Cardiac fibroblast (primary cell): ENCODE measurements at places on chromosomes 16 and 17.

DNA sequence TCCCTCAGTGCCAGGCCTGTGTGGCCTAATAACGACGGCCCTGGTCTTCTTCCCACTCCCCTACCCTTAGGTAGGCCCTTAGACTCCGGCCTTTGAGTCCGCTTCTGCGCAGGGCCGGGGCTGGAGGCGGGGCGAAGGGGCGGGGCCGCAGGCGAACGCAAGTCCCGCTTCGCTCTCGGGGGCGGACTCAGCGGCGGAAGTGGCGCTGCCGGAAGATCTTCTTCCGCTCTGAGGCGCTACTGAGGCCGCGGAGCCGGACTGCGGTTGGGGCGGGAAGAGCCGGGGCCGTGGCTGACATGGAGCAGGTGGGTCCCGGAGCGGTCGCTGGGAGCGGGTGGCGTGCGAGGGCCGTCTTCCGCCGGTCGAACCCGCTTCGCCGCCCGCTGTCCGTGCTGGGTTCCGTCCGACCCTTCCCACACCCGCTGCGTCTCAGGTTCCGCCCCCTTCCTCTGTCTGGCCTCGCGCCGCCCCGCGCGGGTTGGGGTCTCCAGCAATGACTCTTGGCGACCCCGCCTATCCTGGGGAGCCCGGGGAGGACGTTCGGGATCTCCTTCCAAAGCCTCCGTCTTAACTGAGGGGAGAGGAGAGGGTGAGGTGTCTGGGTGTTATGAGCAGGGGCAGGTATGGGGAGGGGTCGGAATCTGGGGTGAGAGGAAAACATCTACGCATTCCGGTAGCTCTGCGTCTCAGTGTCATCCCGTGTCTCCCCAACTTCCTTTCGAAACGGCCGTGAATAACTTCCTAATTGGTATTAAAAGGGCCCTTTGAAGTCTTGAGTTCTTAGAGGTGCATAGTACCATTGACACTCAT lies at the start of gene STARD3:
STARD3 (plus strand) TSS at position 218 of the 810 bp plus-strand sequence. CDS start 16,388 bp downstream, outside the sequence.
- DNase-seq, result peak; percentile 92

DNA sequence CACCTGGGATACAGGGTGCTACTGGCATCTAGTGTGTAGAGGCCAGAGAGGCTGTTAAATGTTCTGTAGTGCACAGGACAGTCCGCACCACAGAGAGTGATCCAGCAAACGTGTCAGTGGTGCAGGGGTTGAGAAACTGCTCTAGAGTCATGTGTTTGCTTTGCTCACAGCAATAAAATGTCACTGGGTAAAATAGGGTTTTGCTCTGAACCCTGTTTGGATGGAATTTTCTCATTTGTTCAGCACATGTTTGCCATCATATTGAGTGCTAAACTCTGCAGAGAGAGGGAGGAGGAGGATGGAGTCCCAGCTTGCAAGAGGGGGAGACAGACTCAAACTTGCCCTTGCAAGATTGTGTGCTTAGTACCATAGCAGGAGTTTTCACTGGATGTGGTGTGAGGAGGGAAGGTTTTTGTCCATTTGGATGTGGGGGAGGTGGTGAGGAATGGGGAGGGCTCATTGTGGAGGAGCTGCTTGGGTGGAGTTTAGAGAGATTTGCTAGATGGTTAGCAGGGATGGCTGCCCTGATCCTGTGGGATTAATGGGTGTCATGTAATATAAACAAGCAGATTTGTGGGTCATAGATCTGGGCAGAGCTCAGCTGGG lies 11.8 kb downstream of the PLCG2 start:
- DNase-seq, result no peak

DNA sequence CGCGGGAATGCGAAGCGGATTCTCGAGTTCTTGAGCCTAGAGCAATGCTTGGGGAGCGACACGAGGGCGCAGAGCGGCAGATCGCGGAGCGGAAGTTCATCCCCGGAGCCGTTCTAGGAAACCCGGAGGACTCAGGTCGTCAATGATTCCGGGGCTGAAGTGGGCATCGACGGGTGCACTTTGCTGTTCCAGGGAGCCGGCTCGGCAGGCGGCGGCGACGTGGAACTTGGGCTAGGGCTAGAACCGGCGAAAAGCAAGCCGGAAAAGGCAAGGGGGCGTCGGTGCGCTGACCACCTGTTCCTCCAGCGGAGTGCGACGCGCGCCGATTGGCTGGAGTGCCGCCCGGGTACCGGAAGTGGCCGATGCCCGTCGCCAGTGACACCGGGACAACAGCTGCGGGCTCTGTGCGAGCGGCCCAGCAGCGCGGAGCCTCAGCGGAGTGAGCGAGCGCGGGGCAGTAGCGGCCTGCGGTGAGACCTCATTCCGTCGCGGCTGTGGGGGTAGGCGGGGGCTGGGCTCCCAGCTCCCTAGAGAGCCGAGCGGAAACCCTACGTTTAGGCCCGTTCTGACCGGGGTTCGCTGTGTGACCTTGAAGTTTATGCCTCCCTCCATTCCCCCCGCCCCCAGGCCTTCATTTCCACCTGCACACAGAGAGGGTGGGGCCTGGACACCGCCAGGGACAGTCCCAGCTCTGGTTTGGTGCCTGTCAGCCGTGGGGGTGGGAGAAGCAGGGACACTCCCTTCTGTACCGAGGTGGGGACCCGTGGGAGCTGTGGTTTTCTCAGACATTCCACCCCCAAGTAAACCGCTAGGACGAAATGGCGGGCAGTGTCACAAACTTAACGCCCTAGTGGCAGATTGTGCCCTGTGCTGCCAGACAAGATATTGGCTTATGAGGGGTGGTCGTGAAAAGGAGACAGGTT lies at the start of gene ZFP3:
ZFP3 (plus strand) TSS at position 362 of the 923 bp plus-strand sequence. CDS start 13,038 bp downstream, outside the sequence.
- DNase-seq, result peak; percentile 83

- DNase-seq, result peak; percentile 33
These were observed 94.5 kb downstream of the PCTP start for GRCh38 chr17:55845385-55845784.

GRCh38 chr16:27088216-27088615 lies 21.5 kb downstream of the C16orf82 start:
- no peak for DNase-seq

DNA sequence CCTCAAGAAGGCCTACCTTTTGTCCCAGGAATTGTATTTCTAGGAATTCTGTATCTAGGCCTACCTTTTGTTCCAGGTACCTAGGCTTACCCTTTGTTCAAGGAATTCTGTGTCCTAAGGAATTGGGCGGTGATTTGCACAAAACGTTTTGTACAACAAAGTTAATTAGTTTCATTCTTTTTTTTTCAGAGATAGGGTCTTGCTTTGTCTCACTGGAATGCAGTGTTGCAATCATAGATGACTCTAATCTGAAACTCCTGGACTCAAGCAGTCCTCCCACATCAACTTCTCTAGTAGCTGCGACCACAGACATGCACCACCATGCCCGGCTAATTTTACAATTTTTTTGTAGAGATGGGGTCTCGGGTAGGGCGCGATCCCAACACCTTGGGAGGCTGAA lies 7.0 kb downstream of the CDR2L start:
- DNase-seq, result peak; percentile 69

DNA sequence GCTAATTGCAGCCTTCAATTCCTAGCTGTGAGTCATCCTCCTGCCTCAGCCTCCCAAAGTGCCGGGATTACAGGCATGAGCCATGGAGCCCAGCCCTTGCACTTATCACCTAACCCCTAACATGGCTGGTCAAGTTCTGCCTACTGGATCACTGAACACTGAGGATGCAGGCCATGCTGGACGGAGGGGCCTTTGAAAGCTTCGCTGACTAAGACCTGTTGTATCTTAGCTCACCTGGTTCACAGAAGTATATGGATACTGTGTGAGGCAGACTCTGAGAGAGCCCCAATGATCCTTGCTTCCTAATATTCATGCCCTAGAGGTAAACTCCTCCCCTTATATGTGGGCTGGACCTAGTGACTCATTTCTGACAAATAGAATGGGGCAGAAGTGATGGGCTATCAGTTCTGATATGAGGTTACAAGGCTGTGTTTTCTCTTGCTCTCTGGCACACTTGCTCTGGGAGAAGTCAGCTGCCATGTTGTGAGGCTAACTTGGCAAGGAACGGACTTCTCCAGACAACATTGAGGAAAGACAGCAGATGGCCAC lies 11.7 kb upstream of the TMIGD1 start:
- DNase-seq, result no peak

DNA sequence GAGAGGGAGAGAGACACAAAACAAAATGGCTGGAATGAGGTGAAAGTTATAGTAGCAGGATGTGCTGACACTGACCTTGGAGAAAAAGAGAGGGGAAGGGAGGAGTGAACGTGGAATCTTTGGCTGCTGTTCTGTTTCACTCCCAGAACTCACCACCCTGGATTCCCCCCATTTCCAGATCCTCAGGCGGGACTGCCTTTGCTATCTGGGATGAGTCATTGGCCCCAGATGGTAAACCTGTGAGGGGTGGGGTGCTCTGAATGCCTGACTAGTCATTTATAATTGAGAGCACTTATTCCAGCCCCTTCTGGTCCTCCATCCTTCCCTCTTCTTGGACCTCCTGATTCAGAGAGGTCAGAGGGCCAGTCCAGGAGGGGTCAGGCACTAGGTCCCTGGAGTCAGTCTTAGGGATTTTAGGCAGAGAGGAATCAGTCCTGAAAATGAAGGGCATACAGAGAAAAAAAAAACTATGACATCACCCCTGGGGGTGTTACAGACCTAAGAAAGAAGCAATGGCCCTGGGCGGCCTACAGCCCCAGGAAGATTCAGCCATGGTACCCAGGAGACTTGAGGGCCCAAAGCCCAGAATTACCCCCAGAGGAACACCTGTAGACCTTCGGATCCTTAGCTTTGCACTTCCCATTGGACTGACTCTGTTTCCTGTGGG lies 2.2 kb upstream of the ZG16 start:
- DNase-seq, result peak; percentile 38

DNA sequence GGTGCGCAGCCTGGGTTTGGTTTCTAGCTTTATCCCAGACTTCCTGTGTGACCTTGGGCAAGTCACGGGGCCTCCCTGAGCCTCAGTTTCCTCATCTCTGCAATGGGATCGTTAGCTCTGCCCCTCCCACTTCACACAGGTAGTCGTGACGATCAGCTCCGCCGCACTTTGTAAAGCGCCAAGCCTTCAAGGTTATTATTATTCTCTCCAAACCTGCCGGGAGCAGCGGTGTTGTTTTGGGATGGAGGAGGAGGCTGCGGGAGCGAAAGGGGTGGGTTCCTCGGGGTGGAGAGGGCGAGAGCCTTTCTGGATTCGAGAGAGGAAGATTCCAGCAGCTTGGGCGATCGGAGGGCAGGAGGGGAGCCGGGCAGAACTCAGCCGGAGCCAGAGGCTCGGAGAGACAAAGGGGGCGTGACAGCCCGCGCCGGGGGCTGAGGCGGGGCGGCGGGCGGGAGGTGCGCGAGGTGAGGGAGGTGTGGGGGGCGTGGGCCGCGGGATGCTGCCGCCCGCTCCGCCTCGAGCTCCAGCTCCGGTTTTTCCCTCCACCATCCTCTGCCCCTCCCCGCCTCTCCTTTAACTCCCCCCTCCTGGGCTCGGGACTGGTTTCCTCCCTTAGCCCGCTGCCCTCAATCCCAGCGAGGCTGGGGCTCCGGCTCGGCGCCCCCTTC lies at the start of gene EFNB3:
EFNB3 (plus strand) TSS at position 602 of the 668 bp plus-strand sequence. CDS start 397 bp downstream, outside the sequence.
- DNase-seq, result peak; percentile 61

GRCh38 chr16:67807148-67807682 lies 526 bp downstream of the TSNAXIP1 start:
- DNase-seq, result no peak

DNA sequence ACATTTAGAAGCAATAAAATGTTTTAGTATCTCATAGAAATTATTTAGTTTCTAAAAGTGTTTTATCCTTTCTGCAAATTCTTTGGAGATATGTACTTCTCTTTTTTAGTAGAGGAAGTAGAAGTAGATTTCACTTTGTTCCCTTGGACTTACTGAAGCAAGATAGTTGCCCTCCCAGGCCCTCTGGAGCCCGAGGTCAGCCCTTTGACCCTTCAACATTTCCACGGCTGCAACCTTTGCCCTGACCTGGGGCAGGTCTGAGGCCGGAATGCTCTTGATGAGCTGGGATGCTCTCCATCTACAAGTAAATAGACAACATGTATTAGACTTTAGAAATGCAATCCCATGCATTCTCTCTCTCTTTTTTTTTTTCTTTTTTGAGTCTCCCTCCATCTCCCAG lies 167.5 kb downstream of the CDK5R1 start:
- DNase-seq, result no peak

DNA sequence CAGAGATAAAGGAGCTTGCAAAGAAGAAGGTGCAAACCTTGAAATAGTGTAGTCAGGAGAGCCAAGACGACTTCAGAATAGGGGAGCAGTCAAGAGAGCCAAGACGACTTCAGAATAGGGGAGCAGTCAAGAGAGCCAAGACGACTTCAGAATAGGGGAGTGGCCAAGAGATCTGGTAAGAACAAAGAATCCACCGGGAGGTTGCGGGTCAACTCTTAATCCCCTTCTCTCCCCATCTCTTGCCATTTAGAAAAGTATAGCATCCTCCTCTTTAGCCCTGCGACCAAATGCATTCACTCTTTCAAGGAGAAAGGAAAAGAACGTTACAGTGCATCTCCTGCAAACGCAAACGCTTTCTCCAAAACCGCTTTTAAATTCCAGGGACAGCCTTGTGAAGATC lies 713 bp downstream of the KNOP1 start:
- no peak for DNase-seq

GRCh38 chr17:32927724-32928585 lies at the start of gene TMEM98:
TMEM98 (plus strand) TSS chr17:32928153; CDS start chr17:32931529, 3,376 bp downstream.
- DNase-seq, result peak; percentile 30

GRCh38 chr16:83727751-83728352 lies 79.9 kb upstream of the HSBP1 start:
- no peak for DNase-seq

GRCh38 chr17:43427362-43428043 lies 28.7 kb downstream of the ARL4D start:
- DNase-seq, result no peak

- DNase-seq, result no peak
These were observed 15.5 kb upstream of the SLC4A1 start for GRCh38 chr17:44283344-44284023.

GRCh38 chr16:78574571-78574970 lies 475.1 kb downstream of the WWOX start:
- DNase-seq, result no peak

DNA sequence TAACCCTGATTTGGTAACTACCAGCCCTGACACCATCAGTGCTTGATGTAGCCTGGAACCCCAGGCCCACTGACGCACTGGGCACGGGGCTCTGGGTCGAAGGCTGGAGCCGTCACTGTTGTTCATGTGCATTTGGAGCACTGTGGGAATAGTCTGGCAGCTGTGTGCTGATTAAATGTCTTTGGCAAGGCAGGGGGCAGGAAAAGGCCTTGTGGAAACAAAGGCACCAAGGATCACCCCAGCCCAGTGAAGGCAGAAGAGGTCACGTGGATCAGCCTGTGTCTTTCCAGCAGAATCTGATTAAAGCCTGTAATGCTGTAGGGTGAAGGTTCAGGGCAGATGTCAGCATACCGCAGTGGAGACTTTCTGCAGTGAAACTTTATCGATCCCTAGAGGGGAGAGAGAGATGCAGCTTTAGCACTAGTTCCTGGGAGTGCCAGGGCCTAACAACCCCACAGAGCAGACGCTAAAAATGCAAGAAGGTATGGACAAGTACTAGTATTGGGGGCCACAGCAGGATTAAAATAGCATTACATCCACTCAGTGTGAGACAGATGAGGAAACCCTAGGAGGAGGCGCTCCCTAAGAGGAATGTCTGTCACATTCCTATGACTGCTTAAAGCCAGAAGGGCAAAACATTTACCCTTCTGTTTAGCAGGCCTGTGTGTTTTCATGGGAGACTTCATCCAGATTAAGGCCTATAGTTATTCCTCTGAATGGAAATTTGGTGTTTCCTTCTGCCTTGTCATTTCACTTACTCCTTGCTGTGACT lies 9.7 kb downstream of the ZNHIT3 start:
- DNase-seq, result no peak
